Stimulated activated CD4-positive, alpha-beta T cell treated with anti-CD3 and anti-CD28 coated beads, Interleukin-1b, Interleukin-23, amount 100 ng/mL, for 1 hour (primary cell): ENCODE measurements at places on chromosomes 2 and 18.

GRCh38 chr18:61606759-61607158 lies 273.5 kb downstream of the CDH20 start:
- DNase-seq, result no peak

DNA sequence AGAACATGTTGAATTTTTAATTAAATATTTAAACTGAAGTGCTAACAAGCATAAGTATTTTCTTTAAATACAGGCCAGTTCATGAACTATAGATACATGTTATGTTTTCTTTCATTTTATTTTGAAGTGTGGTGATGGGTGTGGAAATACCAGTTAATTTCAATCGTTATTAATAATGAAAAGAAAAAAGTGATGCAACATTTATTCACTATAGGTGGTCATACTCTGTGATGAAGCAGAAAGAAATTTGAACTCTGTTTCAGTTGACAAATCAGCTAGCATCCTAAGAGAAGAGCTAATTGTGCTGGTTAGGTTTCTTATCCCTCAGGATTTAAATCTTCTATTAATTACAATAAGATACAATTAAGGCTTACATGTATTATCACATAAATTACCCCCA lies 795.1 kb upstream of the DDX18 start:
- no peak for DNase-seq

DNA sequence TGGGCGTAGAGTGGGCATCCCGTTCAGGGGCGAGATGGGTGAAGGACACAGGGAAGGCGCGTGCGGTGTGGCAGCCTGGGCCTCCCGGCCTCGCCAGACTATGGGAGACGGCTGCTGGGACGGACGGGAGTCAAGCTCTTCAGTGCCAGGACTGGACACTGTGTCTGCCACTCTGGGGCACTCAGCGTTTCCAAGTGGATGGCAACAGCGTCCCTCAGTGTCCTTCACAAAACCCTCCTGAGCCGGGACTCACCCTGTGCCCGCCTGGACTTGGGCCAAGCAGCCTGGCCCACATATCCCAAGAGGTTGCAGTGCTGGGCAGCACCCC lies 16.3 kb upstream of the BOK start:
- DNase-seq, result no peak

GRCh38 chr2:104434318-104434792 lies 419.6 kb upstream of the POU3F3 start:
- DNase-seq, result no peak

GRCh38 chr18:31512203-31512764 lies 14.3 kb downstream of the DSG2 start:
- no peak for DNase-seq

- DNase-seq, result no peak
Measured at GRCh38 chr2:187890690-187891089, 336.5 kb upstream of the TFPI start.

DNA sequence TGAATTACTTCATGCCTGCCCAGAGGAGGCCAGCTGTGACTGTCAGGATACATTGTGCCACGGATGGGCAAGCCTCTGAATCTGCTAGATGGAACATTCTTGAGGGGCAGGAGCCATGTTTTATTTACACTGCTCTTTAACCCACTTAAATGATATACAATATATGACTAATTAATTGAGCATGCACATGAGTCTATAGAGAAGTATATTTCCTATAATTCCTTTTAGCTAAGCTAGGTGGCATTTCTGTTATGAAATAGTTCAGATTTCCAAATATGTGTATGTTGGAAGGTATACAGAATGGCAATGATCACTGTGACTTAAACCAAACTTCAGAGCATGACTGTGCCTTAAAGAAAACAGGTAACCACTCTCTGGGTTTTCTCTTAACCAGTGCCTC lies 131.7 kb downstream of the RAB3GAP1 start:
- DNase-seq, result no peak

DNA sequence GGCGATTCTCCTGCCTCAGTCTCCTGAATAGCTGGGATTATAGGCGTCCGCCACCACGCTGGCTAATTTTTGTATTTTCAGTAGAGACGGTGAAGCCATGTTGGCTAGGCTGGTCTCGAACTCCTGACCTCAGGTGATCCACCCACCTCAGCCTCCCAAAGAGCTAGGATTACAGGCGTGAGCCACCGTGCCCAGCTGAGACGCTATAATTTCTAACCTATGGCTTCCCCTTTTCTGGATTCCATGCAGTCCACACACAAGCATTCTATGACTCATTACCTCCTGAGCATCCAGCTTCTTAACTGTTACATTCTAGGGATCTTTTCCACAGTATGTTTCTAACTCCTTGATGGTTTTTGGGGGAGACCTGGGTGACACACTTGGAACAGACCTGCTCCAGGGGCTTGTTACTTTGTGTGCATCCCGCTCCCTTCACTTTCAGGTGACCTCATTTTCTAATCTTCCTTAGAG lies 11.8 kb upstream of the KCMF1 start:
- no peak for DNase-seq

DNA sequence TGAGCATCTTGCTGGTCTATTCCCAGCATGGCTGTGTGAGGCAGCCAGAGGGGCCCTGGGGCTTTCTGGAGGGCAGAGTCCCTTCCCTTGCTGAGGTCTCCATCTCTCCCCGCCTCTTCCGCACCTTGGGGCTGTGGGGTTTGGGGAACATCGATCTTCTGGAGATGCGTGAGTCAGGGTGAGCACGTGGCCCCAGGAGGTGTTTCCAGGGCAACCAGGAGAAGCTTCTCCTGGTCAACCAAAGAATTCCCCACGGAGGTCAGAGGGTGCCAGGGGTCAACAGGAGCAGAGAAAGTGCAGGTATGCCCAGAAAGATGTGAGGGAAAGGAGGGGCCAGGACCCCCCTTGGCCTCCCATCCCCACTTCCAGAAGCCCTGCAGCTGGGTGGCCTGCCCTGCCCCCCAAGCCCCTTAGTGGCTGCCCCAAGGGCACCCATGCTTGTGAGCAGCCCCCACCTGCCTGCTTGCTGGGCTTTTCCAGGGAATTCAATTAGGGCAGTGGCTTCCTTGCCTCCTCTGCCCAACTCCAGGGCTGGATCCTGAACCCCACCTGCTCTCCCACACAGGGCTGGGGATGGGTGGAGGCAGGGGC lies 2.8 kb upstream of the PROM2 start:
- no peak for DNase-seq

- no peak for DNase-seq
Measured at GRCh38 chr2:58047373-58047935, 848 bp downstream of the VRK2 start.

GRCh38 chr2:118846953-118847761 lies at the start of gene EN1:
Gene EN1, minus strand, starts transcription at chr2:118847648. Its CDS starts 481 bp downstream, at chr2:118847167.
- no peak for DNase-seq
